ENCODE measurements at places on chromosomes 1 and 21.

DNA sequence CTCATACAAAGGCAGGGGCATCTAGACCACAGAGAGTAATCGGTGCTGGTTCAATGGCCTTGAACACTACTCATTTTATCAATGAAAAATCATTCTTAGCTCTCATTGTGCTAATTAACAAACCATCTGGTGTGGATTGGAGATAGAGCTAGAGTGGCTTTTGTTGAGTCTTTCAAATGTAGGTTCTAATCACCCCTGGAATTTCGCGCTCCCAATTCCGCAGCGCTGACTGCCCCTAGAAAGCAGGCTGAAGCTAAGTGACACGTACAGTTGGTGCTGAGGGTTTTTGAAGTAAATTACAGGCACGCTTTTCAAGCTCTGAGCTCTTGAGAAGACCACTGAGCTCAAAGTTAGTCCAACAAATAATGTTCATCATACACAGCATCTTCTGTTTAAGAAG is 31.2 kb upstream of the CA6 start:
- DNase-seq: no peak

DNA sequence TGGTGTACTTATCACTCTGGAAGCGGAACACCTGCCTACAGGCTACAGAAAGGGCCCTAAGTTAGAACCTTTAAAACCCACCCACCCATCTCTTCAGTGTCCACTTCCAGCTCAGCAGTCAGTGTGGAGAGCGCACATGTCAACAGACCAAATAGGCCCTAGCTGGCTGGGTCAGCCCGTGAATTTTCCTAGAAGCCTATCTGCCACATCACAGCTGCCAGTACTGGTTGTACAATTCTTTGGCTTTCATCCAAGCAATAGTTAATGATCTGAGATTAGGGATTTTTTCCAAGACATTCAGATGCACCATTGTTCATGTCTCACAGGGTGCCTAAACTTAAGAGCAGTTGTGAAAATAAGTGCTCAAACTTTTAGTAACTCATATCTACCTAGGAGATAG is 197.1 kb downstream of the KCNK2 start:
- no peak for DNase-seq

DNA sequence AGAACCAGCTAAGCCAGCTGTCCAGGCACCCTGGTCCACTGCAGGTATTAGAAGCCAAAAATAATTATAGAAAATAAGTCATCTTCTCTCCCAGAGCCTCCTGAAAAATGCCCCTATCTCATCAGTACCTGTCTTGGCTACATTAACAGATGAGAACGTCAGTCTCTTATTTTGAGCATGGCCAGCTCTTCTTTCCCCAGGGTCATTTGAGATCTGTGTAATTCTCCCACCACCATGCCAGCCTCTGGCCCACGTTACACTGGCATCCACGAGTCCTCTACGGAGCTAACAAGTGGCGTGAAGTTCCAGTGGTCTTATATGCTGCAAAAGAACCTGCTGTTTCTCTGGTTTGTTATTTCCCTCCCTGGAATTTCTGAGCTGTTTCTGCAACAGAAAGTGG is 118.0 kb downstream of the ATP5PO start:
- DNase-seq: no peak

GRCh38 chr21:41055266-41055665 is 112.7 kb upstream of the BACE2 start:
- no peak for DNase-seq

- DNase-seq: no peak
These were observed 1.5 kb downstream of the FABP3 start for GRCh38 chr1:31371121-31371959.

- DNase-seq: no peak
These were observed 730 bp downstream of the CDC42SE1 start for GRCh38 chr1:151058692-151059091.

DNA sequence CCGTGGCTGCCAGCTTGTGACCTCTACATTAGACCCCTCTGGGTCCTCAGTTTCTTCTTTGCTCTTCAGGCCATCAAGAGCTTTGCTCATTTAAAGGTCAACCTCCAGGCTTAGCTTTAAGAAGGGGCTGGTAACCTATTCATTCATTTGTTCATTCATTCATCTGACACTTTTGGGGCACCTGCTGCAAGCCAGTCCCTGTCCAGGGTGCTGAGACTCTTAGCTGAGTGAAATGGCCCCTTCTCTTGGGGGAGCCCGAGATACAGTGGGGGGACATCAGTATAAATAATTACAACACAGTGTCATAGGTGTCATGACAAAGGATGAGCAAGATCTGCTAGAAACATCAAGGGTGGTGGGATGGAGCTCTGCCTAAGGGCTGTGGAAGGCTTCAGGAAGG is 10.5 kb upstream of the TTC4 start:
- no peak for DNase-seq

GRCh38 chr1:58282623-58283387 is 263.7 kb downstream of the OMA1 start:
- DNase-seq: no peak

DNA sequence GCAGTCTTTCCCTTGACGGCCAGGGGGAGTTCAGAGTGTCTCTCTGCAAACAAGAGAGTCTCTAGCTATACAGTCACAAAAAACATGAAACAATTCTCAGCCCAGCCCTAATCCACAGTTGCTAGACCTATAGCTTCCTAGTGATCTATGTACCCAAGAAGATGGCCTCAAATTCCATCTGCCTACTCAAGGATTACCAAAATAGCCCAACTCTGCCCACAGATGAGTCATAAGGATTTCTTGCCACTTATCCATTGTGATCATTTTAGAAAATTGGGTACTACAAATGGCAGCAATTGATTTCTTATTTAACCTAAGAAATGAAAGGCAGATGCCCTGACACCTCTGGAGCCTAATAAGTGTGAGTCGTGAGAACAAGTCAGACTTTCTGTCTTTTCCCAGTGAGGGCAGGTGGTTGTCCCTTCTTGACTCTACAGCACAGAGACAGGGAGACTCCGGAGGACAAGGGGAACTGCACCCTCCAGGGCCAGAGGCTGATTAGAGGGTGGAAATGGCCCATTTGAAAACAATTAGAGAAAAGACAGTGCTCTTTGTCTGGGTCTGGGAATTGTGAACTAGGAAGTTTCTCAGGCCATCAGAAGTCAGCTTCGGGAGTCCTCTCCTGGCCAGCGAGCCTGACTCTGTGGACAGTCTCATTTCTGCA is 65.4 kb downstream of the ABCA4 start:
- DNase-seq: no peak

- DNase-seq: no peak
These were observed 3.9 kb upstream of the OLFML3 start for GRCh38 chr1:113975211-113975895.

DNA sequence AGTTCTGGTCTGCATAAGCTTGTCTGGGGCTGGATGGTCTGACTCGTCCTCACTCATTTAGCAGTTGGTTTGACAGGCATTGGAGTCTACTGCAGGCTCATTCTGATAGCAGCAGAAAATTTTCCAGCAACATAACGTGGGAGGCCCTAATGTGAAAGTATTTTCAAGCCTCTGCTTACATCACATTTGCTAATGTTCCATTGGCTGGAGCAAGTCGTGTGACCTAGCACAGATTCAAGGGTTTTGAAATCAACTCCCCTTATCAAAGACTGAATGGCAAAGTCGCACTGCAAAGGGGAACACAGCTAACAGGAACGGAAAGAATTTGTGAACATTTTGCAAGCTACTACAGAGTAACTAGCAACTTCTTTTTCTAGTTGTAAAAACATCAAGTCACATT is 2.3 kb upstream of the USH2A start:
- DNase-seq: no peak

GRCh38 chr1:165452336-165453130 is 7.6 kb upstream of the RXRG start:
- DNase-seq: no peak

DNA sequence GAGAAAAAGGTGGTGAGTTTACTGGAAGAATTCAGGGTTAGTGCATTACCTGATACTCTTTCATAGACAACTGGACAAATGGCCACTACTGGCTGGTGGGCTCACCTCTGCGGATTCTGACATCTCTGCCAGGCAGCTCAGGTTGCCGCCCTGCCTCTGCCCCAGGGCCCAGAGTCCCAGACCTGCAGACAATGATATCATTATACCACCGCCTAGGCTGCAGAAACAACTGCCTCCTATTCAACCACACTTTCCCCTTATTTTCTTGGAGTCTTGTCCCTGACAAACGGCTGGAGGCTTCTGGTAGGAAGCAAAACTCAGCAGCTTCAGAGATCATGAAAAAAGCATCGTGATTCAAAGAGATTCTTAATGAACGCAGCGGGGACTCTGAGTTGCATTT is 37.0 kb downstream of the IRF2BP2 start:
- DNase-seq: no peak

GRCh38 chr1:117346206-117346928 is 20.9 kb upstream of the MAN1A2 start:
- DNase-seq: no peak

GRCh38 chr1:114314098-114314497 is 160.4 kb upstream of the SYT6 start:
- DNase-seq: no peak

DNA sequence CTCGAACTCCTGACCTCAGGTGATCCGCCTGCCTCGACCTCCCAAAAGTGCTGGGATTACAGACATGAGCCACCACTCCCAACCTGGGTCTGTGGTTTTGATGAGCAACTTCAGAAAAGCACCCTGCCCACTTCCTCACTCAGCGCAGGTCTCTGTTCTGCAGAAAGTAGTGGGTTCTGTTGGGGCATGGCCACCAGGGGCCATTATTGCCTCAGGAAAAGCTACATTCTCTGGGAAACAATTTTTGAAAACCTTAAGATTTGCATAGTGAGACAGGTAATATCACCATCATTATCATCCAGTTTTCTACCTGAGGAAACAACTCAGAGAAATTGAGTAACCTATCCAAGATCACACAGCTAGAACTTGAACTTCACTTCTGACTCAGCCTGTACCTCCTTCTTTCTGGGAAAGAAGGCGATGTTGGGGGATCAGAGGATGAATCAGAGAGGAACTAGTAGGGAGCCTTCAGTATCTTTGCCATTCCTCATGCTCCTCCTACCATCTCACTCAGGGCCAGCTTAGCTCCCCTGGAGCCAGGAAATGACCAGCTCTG is 7.1 kb upstream of the NES start:
- DNase-seq: no peak

GRCh38 chr21:31974454-31974985 is 101.7 kb downstream of the HUNK start:
- DNase-seq: peak; percentile 28

DNA sequence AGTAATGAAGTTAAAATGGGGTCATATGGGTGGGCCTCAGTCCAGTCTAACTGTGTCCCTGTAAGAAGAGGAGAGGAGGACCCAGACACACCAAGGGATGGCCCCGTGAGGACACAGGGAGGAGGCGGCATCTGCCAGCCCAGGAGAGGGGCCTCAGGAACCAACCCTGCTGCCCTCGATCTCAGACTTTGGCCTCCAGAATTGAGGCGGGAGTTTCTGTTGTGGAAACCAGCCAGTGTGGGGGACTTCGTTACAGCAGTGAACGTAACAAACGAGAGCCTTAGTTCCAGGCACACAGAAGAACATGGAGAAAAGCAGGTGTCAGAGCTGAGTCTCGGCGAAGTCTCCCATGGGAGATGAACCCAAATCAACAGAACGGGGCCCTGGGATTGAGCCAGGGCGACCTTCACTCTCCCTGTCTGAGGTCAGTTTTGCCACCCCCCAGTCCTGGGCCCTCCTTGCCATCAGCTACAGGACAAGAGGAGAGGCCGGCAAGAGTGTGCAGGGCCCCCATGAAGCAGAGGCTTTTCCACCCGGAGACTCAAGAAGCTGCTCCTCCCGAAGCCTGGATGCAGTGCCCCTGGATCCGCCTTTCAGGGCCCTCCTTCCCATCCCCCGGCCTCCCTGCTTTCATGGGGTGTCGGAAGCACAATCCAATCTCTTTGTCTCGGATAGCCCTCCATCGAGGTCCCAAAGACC is 36.6 kb downstream of the TFF3 start:
- no peak for DNase-seq

- DNase-seq: no peak
These were observed 71.8 kb upstream of the ECE1 start for GRCh38 chr1:21362096-21362495.

DNA sequence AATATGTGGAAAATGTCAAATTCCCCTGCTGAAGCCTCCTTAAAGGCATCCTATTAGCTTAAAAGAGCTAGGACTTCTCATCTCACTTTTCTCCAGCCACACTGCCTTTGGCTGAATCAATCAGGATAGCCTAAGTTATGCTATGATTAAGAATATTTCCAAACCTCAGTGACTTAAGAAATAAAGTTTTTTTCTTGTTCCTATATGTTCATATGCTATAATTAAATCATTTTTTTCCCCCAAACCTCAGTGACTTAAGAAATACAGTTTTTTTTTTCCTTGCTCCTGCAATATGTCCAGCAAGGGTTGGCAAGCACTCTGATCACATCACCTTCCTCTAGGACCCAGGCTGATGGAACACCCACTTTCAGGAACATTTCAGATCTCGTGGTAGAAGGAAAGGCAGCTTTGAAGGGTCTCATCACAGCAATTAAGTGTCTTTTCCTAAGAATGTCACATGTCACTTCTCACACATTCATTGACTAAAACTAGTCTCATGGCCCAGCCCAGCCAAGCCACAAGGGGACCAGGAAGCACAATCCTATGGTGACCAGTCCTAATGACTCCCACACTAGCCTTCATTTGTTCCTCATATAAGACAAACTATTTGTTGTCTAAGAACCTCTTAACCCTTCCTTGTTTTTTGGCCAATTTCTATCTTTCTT is 6.3 kb upstream of the JUN start:
- no peak for DNase-seq

GRCh38 chr1:39690794-39691382 is 345 bp downstream of the HPCAL4 start:
- DNase-seq: no peak

DNA sequence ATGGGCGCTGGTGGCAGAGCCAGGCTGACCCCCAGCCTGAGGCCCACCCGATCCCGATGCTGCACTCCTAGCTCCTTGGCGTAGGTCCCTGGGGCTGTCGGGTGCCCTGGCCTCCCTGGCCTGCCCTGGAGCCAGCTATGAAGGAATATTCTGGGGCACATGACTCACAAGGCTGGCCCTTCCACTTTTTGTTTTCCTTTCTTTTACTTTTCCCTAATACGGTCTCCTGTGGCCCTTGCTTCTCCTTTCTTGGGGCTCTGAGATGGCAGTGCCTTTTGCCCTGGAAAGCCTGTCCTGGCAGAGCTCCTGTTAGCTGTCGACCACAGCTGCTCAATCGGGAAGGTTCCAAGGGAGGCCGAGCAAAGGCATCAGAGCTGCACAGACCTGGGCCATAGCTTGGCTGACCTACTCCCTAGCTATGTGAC is 22.1 kb downstream of the ARHGEF10L start:
- DNase-seq: no peak

- peak; percentile 18 for DNase-seq
These were observed 697 bp downstream of the PRDM16 start for GRCh38 chr1:3069491-3070308.

GRCh38 chr1:119075614-119076013 is 64.8 kb downstream of the WARS2 start:
- DNase-seq: no peak

All from NT2/D1 (cell line).